Urinary bladder (tissue), 4 donors: ENCODE measurements at places on chromosomes 3 and 15. TPM values are rescaled to one million over a fixed set of nuclear protein-coding genes. Genes with fewer than 3 reads are reported as not detected.

Gene ADGRG7
- 0.11 TPM for total RNA-seq

DNA sequence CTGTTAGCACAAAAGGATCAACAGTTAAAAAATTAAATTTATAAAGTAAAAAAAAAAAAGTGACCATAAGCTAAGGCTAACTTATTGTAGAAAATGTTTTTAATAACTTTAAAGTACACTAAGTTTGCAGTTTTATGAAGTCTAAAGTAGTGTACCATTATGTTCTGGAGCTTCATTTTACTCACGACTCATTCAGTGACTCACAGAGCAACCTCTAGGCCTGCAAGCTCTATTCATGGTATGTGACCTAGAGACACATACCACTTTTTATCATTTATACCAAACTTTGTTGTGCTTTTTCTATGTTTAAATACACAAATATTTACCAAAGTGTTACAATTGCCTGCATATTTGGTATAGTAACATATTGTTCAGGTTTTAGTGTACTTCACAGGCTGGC is 1552.3 kb downstream of the OTOL1 start:
- no peak for DNase-seq

Gene RASGRP1
- 0.74 TPM for total RNA-seq

Gene CRABP1
- total RNA-seq = 5.9 TPM
